HFF-Myc (cell line): ENCODE measurements at places on chromosomes 11 and 22.

- DNase-seq: no peak
Observed at GRCh38 chr22:20131597-20131858, at the start of gene ZDHHC8. Gene ZDHHC8, plus strand, starts transcription at chr22:20131804. Its CDS starts 144 bp downstream, at chr22:20131948.

DNA sequence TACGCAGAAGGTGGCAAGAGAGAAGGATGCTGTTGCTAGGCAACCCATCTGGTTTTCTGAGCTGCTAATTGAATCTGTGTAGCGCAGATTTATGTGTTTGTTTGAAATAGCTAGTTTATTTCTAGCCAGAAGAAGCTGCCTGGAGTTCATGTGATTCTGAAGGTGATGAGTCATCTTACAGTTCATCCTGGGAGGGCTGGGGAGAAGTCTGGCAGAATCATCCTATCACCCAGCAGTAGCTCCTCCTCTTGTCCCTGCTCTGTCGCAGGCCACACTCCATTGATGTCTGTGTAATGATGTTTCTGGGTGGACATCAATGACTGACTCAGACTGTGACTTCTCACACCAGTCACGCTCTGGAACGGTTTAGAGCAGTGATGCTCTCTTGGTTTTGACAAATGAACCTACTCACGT is 4.8 kb upstream of the FBXO7 start:
- peak; percentile 86 for DNase-seq

GRCh38 chr11:103602840-103603239 is 433.6 kb upstream of the DDI1 start:
- DNase-seq: no peak

- peak; percentile 37 for DNase-seq
Observed at GRCh38 chr22:46726066-46726985, 11.7 kb downstream of the CERK start.

DNA sequence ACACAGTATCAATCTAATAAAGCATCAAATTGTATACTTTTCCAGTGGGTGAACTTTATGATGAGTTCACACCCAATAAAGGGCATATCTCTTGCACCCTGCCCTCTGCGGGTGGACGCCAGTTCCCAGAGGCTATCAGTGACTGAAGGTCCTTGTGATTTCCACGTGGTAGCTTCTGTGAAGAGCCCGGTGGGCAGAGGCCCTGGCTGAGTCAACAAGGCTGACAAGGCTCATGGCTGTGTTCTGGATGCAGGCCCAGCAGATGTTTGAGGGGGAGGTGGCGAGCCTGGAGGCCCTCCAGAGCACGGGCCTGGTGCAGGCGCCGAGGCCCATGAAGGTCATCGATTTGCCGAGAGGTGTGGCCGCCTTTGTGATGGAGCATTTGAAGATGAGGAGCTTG is 71.4 kb downstream of the PIWIL3 start:
- DNase-seq: no peak

DNA sequence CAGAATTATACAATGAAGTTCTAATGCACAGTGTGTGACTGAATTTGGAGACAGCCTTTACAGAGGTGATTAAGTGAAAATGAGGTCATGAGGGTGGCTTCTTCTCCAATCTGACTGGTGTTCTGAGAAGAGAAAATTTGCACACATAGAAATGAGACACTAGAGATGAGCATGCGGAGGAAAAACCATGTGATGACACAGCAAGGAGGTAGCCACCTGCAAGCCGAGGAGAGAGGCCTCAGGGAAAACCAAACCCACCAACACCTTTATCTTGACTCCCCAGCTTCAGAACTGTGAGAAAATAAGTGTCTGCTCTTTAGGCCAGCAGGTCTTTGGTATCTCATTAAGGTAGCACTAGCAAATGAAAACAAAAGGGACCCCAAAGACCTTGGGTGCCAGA is 93.2 kb downstream of the GGTLC2 start:
- DNase-seq: no peak
